ENCODE measurements at places on chromosomes 7 and 10.

DNA sequence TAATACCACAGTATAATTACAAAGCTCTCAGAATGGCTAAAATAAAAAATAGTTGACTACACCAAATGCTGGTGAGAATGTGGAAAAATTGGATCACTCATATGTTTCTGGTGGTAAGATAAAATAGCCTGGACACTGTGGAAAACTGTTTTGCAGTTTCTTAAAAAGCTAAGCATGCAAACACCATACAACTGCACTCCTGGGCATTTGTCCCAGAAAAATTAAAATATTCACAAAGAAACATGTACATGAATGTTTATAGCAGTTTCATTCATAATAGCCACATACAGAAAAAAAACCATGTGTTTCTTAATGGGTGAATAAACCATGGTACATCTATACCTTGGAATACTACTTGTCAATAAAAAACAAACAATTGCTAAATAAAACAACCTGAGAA, 172.9 kb downstream of the AHR start:
- no peak for DNase-seq

DNA sequence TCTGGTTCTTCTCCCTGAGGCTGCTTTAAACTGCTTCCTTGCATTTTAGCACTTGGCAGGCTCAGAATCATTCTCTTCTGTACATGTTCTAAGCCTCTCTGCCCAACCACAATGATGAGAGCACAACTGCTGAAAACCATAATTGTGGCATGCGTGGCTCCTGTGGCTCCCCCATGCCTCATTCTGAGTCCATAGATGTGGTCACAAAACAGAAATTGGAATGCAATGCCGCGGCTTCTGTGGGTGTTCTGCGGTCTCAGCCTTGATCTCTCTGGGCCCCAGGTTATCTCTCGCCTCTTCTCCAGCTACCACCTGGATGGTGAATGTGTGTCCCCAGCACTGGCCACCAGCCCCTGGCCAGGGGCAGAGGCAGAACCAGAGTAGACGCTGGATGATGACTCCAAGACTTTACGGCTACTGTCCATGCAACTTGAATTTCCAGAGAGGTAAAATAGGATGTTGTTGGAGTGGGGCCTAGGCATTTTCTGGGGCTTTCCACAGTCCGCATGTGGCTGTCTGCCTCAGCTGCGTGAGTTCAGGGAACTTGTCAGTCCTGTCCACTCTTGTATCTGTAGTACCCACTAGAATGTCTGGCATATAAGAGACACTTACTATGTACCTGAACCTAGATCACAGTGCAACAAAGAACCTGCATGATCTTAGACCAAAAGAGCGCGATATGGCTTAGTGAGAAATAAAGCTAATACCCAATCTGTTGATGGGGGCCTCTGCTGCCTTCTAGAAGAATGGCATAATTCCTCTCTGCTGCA, 52.4 kb upstream of the ADRB1 start:
- no peak for DNase-seq

DNA sequence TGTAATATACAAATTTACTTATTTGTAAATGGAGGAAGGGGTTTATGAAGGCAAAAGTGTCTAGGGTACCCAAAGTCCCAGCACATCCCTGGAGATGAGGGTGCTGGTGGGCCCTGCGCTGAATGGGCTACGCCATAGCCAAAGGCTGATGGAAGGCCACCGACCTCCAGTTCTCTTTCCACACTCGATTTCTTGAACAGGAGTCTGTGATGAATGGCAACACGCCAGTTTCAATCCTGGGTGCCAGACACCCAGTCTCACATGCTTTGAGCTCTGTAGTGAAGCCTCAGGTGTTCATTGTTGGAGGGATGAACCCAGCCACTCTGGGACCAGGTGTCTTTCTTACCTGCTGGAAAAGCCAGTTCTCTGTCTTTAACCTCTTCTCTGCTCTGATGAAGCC, 752 bp downstream of the LRMDA start:
- DNase-seq: no peak

- no peak for DNase-seq
Observed at GRCh38 chr10:129394518-129395328, 72.3 kb upstream of the MGMT start.

DNA sequence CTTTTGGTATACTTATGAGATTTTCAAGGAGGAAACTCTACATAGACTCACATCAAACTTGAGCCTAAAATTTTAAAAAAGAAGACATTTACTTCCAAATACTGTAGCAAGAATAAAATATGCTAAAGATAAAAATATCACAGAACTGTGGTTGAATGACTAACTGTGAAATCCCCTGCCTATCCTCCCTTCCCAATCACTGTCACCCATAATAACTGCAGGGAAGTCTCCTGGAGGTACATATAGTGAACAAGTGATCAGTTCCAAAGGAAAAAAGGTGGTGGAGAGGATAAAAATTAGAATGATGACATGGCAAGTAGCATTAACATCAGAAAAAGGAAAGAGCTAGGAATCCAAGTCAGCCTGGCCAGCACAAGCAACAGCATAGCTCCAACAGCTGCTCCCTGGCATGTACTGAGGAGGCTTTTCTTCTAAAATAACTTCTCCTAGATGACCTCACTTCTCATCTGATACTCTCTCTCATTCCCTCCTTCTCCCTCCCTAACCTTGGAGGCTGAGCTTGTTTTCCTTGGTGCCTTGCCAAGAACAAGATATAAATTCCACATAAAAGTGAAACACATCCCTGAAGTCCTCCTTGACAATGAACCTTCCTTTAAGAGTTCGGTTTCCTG, 124.0 kb downstream of the IQUB start:
- peak; percentile 24 for DNase-seq

DNA sequence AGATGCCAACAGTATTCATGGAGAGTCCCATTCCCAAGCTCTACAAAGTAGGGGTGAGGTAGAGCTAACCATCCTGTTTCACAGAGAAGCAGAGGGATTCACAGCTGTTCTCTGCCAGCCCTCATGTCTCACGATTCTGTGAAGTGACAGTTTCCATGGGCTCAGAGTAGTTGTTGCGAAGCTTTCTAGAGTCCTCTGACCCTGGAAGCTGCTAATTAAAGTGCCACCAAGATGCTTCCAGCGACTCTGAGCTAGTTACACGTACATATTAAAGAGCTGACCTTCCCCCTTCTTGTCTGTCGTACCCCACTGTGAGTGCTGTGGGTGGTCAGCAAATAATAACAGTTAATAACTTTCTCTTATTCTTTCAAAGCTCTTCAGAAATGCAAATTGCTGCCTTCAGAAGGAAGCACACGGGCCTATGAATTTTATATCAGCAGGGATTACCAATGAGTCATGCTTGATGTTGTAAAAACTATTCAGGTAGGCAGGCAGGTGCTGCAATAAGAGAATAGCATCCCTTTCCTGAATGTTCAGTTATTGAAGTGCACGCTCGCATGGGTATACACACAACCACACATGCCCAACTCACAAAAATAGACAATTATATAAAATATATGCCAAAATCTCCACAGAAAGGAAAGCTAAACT, 34.1 kb downstream of the DNAJB9 start:
- no peak for DNase-seq

DNA sequence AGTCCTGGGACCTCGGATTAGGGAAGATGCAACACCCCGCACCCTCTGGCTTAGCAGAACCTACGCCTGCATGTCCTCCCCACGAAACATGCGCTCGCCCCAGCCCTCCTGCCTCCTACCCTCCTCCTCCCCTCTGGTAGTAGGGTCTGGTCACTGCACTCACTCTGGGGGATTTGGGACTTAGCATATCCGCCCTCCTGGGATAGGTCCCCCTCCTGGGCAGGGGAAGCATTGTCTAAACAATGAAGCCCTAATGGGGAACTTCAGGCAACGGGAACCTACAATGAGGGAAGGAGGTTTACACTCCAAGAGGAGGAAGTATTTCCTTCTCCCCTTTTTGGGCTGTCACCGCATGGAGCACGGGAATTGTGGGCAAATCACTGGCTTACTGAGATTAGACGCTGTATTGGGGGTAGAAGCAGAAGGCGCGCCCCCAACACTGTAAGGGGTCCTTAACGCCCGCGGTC, 892 bp downstream of the CRHR2 start:
- no peak for DNase-seq

- DNase-seq: no peak
Observed at GRCh38 chr10:6695519-6695918, 115.4 kb upstream of the PRKCQ start.

- DNase-seq: no peak
Observed at GRCh38 chr10:70232155-70232858, 922 bp downstream of the PPA1 start.

DNA sequence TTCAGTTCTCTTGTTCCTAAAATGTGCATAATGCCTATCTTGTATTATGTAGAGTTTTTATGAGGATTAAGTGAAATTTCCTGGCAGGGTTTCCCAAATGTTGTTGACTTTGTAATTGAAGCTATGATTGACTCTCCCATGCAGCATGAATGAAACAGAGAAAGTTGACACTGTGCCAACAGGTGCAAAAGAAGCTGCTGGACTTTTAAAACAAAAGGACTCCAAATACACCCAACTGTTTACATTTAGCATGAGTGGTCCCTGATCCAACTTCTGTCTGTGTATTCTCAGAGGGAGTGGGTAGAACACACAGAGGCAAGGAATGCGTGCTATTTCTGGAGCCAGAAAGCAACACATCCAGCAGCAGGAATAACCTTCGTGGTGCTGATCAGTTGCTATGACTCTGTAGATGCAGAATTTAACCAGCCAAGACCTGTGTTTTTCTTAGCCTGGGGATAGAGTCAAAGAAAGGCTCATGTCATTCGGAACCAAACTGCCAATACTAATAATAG, 14.4 kb upstream of the RBM20 start:
- DNase-seq: no peak

GRCh38 chr10:119981826-119982225, 89.3 kb downstream of the SEC23IP start:
- no peak for DNase-seq

- peak; percentile 79 for DNase-seq
Observed at GRCh38 chr10:60426425-60426824, 36.8 kb upstream of the ANK3 start.

DNA sequence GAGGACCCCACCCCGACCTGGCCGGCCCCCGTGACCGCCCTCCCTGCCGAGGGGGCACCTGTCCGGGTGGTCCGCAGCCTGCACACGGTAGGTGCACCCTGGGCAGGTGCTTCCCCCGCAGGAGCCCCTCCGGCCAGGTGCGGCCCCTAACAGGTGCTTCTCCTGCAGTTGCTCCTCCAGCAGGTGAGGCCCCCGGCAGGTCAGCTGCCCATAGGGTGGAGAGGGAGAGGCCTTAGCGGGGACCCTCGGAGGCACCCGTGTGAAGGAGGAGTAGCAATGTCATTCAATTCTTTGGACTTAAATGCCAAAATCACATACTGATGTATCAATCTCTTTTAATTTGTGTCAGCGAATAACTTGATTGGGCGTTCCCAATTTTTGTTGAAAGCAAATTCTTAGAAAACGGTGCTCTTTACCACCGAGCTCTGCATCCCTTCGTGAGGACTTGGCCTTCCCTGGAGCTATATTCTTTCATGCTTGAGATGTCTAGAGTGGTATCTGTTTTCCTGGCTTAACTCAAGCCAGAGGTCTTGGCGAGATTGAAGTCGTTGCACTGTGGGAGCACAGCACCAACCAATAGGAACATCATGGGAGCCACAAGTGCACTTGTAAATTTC, 738 bp upstream of the NCAPG2 start:
- DNase-seq: no peak

DNA sequence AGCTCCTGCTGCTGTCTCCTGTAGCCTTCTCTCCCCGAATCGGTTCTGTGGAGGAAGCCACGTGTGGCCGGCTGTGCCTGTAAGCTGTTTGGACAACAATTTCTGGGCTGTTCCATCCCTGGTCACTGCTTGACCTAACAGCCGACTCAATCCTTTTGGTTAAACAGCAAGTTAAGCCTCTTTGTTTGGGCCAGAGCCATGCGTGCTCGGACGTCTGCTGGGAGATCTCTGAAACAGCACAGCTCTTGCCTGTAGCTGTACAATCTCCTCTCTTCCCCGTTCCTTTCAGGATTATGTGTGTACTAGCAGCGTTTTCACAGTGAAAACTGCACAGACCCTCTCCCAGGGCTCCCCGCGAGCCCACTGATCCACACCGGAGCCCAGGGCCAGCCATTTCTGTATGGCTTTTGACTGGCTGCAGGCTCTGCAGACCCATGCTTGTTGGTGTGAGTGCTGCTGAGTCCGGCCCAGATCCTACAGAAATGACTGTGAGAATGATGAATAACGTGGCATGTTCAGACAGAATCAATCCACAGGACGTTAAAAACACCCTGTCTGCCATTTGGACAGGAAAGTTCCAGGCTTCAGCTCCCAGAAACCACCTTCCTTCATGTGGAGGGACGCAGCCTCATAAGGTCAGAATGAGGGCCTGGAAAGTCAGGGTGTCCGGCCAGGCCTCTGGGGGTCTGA, 428.6 kb upstream of the ADARB2 start:
- DNase-seq: no peak

- no peak for DNase-seq
Observed at GRCh38 chr7:4996696-4997222, 37.8 kb upstream of the MMD2 start.

DNA sequence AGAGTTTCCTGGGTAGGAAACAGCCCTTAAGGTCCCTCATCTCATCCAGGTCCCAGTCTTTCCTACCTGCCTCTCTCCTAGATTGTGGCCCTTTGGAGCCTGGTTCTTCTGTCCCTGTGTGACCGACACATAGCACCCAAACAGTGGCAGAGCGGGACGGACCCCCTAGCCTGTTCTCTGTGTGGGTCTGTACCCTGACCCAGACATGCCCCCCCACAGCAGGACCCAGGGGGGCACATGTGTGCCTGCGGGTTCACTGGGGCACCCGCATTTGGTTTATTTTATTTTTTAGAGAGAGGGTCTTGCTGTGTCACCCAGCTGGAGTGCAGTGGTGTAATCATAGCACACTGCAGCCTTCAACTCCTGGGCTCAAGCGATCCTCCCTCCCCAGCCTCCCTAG, 11.5 kb downstream of the LIMK1 start:
- no peak for DNase-seq

GRCh38 chr10:75936841-75937240, 505.4 kb downstream of the LRMDA start:
- DNase-seq: no peak

- DNase-seq: no peak
Observed at GRCh38 chr10:110977662-110978061, 58.3 kb downstream of the SHOC2 start.

- peak; percentile 14 for DNase-seq
Observed at GRCh38 chr7:133545618-133546017, 292.7 kb downstream of the EXOC4 start.

DNA sequence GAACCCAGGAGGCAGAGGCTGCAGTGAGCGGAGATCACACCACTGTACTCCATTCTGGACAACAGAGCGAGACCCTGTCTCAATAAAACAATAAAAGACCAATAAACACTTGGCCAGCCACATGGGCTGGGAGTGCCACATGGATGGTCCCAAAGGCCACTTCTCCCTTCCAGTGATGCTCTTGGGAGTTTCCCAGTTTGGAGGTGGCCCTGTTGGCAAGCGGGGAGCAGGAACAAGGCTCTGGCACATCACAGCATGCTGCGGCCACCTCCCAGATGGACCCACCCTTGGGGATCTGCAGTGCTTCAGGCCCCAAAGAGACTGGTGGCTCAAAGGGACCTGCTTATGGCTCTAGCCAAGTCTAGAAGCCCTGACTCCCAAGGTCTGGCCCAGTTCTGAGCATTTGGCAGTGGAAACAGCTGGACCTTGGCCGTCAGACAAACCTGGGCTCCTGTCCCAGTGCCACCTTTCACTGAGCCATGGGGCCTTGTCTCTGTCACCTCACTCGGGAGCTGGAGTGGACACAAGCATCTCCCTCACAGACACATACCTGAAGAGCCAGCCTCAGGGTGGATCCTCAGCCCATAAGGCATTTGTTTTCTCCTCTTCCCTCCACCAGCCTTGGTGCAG, 91.7 kb downstream of the COL13A1 start:
- DNase-seq: no peak

- DNase-seq: no peak
Observed at GRCh38 chr7:5605775-5606634, 175.5 kb downstream of the RNF216 start.

- no peak for DNase-seq
Observed at GRCh38 chr10:103627111-103627892, 133.8 kb downstream of the NEURL1 start.
